ENCODE measurements at places on chromosomes 1 and 21.

- ATAC-seq = no peak
These were observed 1602.9 kb downstream of the KCNT2 start for GRCh38 chr1:195005338-195005737.

GRCh38 chr1:200670242-200671118 is 773 bp upstream of the DDX59 start:
- peak; percentile 34 for ATAC-seq

- peak; percentile 44 for ATAC-seq
These were observed 163.4 kb upstream of the USP24 start for GRCh38 chr1:55378582-55378981.

DNA sequence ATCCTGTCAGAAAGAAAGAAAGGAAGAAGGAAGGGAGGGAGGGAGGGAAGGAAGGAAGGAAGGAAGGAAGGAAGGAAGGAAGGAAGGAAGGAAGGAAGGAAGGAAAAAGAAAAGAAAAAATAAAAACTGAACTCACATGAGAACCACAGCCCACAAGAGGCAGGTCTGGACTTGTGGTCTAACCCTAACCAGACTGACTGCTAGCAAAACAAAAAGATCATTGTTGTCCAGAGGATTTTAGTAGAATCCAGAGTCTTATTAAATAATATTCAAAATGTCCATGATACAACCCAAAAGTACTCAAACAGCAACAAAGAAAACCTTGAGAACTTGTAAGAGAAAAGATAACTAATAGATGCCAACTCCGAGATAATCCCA is 4.7 kb upstream of the ITGB2 start:
- no peak for ATAC-seq

GRCh38 chr1:28144203-28145135 is 32.0 kb downstream of the PTAFR start:
- peak; percentile 20 for ATAC-seq

DNA sequence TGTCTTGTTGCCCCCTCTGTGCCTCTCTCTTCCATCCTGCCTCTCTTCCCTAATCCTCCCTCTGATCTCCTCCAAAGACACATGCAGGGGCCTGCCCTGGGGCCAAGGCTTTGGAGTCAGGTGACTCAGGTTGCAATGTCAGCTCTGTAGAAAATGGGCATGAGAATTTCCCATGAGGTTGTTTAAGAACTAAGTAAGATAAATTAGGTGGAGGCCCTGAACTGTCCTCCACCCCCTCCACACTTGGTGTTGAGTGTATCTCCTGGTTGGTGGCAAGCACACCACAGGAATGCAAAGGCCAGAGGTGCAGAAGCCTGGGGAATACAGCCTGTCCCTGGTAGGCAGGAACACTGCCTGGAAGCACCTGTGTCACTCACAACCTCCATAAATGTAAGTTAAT is 63.9 kb upstream of the GRIK3 start:
- no peak for ATAC-seq

GRCh38 chr1:191889623-191890003 is 268.6 kb upstream of the RGS18 start:
- ATAC-seq = no peak

GRCh38 chr21:39137248-39138178 is 45.7 kb downstream of the PSMG1 start:
- peak; percentile 49 for ATAC-seq

- peak; percentile 98 for ATAC-seq
These were observed 143.2 kb downstream of the KCTD3 start for GRCh38 chr1:215710036-215710898.

GRCh38 chr1:182438326-182438725 is 11.6 kb upstream of the RGSL1 start:
- ATAC-seq = no peak

DNA sequence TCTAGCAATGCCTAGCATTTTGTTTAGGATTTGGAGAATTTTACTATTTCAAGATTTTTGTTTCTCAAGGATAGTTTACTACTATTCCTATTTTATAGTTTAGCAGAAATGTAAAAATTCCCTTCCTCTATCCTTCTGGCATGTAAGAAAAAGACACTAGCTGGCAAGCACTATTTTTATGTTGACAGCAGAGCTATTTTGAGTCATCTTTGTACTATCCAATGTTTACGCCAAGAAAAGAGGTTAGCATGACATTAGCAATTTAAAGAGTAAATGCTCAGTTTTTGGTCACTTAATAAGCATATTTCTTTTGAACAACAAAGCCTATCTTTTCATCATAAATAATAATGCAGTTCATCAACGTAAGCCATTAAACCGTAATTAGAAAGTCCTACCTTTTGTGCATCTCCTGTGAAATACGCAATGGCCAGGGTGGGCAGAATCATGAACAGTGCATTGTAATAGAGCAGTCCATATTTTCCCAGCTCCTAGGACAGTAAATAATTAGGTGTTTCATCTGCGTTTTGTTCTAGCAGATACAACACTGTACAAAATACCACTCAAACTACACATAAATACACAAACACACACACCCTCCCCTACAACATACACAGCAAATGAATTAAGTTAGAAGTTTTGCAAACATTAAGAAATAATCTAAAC is 12.0 kb downstream of the SLC35D1 start:
- ATAC-seq = no peak

GRCh38 chr1:222940095-222940494 is 125.3 kb downstream of the DISP1 start:
- ATAC-seq = no peak

All from SK-N-SH treated with all-trans-retinoic acid at 6 μM for 48 hours (cell line).